Bronchial smooth muscle cell (primary cell): ENCODE measurements at places on chromosomes 1 and 21. TPM values are rescaled to one million over a fixed set of nuclear protein-coding genes. Genes with fewer than 3 reads are reported as not detected.

SMCP gene
- total RNA-seq, result not detected in 2 replicates

DNTTIP2 gene
- total RNA-seq, result 15.9 and 16.1 TPM in 2 replicates

MTARC1 gene
- 0.16 and 0.86 TPM in 2 replicates for total RNA-seq

NR5A2 gene
- under 0.01 TPM in 1 of 2 replicates, not detected in the other for total RNA-seq

ZNF648 gene
- total RNA-seq, result not detected in 2 replicates

CHI3L2 gene
- total RNA-seq, result 5.7 and 8.8 TPM in 2 replicates

FOXD3 gene
- total RNA-seq, result not detected in 2 replicates

TMEM200B gene
- total RNA-seq, result 13.9 and 16.5 TPM in 2 replicates

BTG2 gene
- total RNA-seq, result 13.4 and 21.8 TPM in 2 replicates

STUM gene
- not detected in 2 replicates for total RNA-seq

RAB7B gene
- 13.6 and 14.9 TPM in 2 replicates for total RNA-seq

FNDC10 gene
- 0.52 and 0.95 TPM in 2 replicates for total RNA-seq

SHISA4 gene
- total RNA-seq, result 10.1 and 14.3 TPM in 2 replicates

PIGR gene
- total RNA-seq, result not detected in 2 replicates

KCNJ15 gene
- 0.16 and 0.17 TPM in 2 replicates for total RNA-seq

WDR77 gene
- total RNA-seq, result 15.3 and 20.5 TPM in 2 replicates

CNN3 gene
- 128 and 213 TPM in 2 replicates for total RNA-seq

KRTAP19-3 gene
- not detected in 2 replicates for total RNA-seq

FMO5 gene
- 1.9 and 2.9 TPM in 2 replicates for total RNA-seq

RGSL1 gene
- 0.32 TPM in 1 of 2 replicates, not detected in the other for total RNA-seq

CAPN9 gene
- 0.09 and 0.16 TPM in 2 replicates for total RNA-seq

NBPF15 gene
- 28.7 and 41.5 TPM in 2 replicates for total RNA-seq

TTC39A gene
- 0.26 and 1.1 TPM in 2 replicates for total RNA-seq

ZMYM4 gene
- 21.6 and 30.4 TPM in 2 replicates for total RNA-seq

SPRR4 gene
- not detected in 2 replicates for total RNA-seq

FAM163A gene
- not detected in 2 replicates for total RNA-seq

PBX1 gene
- 73.0 and 77.5 TPM in 2 replicates for total RNA-seq

NT5C1A gene
- not detected in 2 replicates for total RNA-seq

FAM131C gene
- not detected in 2 replicates for total RNA-seq

EVA1C gene
- total RNA-seq, result 2.9 and 6.8 TPM in 2 replicates

ABL2 gene
- 14.9 and 24.6 TPM in 2 replicates for total RNA-seq

DEPDC1 gene
- total RNA-seq, result 0.34 and 2.5 TPM in 2 replicates

SPRR1B gene
- total RNA-seq, result 0.17 TPM in 1 of 2 replicates, not detected in the other

IL20 gene
- total RNA-seq, result not detected in 2 replicates

TTC22 gene
- not detected in 2 replicates for total RNA-seq

OR2L13 gene
- total RNA-seq, result not detected in 2 replicates

IQGAP3 gene
- total RNA-seq, result 1.3 and 3.6 TPM in 2 replicates
